Stimulated activated CD4-positive, alpha-beta T cell treated with anti-CD3 and anti-CD28 coated beads, Interleukin-12 subunit alpha, Interleukin-12 subunit beta, amount 100 ng/mL, for 48 hours (primary cell): ENCODE measurements at places on chromosomes 16 and 17.

GRCh38 chr17:57210224-57210553 lies 46.1 kb upstream of the MSI2 start:
- no peak for DNase-seq

DNA sequence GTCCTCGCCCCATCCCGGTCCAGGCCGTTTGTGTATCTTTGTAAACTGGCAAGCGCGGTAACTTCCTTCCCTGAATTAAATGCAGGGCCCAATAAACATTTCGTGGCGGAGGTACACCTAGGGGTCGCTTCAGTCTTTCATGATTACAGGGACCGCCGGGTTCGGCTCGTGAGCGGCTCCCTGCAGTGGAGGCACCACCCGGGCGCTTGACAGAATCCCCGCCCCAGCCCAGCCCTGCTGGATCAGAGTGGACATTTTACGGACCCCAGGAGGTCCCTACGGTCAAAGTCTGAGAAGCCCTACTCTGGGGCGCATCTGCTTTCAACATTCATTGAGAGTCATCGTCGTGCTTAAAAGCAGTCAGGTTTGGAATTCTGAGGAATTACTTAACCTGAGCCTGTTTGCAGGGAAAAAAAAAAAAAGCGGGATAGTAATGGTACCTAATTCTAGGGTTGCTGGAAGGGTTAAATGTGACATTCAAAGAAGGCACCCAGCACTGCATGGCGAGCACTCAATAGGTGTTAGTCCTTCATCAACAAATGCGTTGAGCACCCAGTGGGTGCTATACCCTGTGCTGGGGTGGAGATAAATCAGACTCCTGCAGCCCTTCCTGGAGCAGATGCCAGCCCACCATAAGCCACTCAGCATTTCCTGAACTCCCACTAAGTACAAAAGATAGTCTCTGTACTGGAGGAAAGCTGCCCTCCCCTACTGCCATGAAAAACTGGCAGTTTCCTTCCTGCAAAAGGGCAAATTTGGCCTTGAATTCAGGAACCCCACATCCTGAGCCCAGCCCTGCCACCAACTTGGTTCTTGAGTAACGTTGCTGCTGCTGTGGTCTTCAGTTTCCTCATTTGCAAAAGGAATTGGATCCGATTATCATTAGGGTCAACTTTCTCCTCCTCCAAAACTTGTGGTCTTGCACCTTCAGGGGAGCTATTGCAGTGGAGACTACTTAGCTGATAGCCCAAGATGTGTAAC lies 658 bp upstream of the DUSP3 start:
- DNase-seq: no peak

- DNase-seq: no peak
These were observed 8.9 kb upstream of the KRT19 start for GRCh38 chr17:41536741-41537613.

DNA sequence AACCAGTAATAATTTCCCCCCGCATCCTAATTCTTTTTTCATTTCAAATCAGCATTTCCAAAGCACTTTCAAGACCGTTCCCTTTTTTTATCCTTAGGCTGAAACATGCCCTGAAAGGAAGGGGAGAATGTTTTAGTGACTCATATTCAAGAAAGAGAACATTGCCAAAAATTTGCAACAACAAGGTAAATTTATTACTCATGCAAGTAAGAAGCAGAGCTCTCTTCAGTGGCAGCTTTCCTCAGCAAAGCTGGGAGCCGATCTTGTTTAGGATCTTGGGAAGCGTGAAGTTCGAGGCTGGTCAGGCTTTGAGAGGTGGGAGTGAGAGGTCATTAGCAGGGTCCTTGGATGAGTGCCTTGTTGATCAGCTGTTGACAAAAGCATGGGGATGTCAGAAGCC lies 129.5 kb downstream of the PRKCA start:
- no peak for DNase-seq

DNA sequence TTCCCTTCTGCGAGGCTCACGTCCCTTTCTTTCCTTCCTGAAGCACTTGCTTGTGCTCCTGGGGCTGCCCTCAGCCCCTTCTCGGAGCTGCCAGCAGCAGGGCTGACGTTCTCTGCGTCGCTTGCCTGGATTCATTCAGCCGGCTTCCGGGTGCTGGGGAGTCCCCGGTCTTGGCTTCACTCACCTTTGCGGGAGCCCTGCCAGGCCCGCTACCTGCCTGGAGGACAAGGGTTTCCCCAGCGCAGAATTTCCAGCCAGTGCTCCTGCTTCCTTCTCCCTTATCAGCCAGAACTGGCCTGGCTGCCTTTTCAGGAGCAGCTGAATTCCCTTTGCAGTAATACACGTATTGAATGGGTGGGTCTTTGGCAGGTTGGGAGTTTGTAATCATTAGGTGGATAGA lies 22.1 kb upstream of the IL17C start:
- no peak for DNase-seq

DNA sequence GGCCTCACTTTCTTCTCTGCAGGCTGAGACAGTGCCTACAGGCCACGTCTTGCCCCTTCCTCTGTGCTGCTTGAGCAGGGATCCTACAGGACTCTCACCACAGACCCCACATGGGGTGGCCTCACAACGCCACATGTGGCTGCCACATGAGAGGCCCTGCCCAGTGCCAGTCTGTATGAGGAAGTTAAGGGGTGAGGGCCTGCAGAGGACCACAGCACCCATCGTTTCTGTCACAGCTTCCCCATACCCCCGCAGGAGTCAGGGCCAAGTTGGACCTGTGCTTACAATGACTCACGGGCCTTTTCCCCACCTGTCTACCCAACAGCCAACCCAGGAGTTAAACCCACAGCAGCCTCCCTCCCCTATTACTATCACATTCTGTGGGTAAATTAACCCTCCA lies 2.9 kb upstream of the GSDMB start:
- no peak for DNase-seq

DNA sequence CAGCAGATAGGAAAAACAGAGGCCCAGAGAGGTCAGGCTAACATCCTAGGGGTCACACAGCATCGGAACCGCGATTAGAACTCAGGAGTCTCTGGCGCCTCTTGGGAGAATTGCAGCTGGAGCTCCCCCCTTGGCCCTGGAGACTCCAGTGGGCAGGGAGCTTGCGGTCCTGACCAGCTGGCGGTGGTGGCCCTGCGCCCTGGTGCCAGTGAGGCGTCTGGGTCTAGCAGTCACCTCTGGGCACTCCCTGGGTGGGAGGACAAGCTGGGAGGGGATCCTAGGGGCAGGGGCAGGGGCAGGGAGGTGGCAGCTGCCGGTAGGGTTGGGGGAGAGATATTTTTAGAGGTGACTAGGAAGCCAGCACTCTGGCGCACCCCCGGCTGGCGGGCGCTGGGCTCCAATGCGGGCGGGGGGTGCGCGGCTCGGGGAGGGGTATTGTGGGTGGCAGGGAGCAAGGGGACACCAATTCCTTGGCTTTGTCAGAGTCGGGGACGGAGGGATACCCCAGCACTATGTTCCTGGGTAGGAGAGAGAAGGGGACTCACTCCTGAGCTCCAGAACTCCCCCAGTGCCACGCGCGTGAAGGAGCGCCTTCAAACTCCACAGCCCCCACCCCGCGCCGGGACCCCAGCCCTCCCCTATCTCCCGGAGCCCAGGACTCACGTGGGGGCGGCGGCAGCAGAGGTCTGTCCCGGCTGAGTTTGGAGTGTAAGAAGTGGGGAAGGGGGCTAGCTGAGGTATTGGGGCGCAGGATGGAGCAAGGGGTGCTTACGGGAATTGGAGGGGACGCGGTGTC lies 584 bp downstream of the PHOSPHO1 start:
- no peak for DNase-seq

GRCh38 chr16:64358291-64358690 lies 763.6 kb downstream of the CDH11 start:
- DNase-seq: no peak

DNA sequence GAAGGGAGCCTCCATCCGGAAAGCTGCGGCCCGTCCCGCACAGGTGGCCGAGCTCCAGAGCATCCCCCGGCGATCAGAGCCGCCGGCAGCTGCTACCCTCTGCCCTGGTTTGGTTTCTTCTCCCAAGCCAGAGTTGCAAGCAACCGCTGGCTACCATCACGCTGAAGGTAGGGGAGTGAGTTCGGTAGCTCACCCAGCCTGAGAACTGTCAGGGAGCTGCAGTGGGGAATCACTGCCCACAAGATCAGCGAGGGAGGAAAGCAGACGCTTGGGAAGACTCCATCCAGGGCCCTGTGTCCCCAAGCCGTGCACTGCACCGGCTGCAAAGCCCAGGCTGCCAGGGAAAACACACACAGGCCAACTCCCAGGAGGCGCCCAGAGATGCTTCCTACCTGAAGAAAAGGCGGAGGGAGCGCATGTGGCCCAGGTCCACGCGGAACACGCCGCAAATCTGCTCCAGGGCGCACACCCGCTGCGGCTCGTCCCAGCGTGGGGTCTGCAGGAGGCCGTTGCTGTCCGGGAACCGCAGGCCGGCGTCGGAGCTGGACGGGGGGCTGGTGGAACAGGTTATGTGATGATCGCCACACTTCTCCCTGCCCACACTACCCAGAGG lies 83.3 kb downstream of the TBC1D16 start:
- no peak for DNase-seq

- no peak for DNase-seq
These were observed 50.4 kb downstream of the TIMM22 start for GRCh38 chr17:1047177-1047878.

- no peak for DNase-seq
These were observed 20.6 kb upstream of the COL1A1 start for GRCh38 chr17:50221864-50222545.

DNA sequence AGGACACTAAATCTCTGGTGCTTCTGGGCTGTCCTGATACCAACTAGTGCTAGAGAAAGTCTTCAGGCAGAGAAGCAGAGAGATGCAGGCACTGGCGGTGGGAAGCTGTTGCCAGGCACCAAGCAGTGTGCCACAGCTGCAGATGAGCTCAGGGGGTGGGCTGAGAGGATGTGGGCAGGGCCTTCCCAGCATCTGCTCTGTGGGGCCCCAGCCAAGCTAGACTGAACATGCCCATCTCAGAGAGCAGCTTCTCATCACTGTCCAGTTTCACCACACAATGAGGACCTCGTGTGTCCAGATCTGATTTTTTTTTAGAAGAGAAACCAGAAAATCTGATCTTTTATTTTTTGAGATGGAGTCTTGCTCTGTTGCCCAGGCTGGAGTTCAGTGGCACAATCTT lies 17.1 kb downstream of the PSKH1 start:
- DNase-seq: no peak

DNA sequence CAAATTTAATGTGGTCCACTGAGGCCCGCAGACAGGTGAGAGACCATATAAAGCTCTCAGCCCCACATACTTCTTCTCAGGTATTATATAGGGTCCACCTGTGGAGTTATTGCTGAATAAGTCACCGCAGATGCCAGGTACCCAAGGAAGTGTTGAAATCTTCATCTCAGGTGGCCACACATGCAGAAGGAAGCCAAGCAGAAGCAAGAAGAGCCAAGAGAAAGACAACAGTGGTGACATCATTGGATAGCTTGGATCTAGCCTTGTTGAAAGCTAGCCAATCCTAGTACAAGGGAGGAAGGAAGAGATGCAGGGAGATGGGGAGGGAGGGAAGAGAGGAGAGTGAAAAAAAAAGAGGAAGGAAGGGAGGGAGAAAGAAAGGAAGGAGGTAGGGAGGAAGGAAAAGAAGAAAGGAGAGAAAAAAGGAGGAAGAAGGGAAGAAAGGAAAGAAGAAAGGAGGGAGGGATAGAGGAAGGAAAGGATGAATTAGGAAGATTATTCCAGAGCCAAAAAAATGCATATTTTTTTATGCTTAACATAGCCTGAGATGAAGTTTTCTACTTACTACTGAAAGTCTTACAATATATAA lies 12.5 kb downstream of the ADAMTS18 start:
- no peak for DNase-seq

DNA sequence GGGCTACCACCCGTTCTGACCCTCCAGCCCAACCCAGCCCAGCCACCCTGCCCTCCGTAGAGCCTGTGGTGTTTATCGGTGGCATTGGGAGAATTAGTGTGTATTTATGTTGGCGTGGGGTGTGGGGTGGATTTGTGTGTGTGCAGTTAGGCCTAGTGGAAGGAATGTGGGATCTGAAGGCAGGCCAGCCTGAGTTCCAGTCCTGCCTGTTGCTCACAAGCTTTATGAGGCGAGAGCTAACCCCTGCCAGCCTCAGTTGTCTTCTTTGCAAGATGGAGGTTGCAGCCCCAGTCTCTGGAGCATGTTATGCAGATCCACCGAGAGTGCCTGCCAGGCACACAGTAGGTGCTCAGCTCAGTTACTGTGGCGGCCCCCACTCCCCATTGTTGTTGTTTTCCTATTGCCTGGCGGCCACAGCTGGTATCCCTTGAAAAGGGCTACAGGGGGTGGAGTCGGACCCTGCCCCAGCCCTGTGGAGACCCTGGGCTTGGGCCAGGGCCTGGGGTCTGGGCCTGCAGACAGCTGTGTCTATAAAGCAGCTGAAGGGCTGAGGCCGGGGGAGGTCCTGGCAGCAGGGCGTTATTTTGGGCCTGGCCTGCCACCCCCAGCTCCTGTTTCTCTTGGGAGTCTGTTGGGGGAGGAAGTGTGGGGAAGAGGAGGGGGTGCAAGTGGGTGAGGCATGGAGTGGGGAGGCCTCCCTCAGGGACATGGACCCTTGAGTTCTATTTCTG lies 5.1 kb downstream of the ERBB2 start:
- DNase-seq: no peak

- DNase-seq: no peak
These were observed 7.4 kb upstream of the EEF2K start for GRCh38 chr16:22198547-22199293.

DNA sequence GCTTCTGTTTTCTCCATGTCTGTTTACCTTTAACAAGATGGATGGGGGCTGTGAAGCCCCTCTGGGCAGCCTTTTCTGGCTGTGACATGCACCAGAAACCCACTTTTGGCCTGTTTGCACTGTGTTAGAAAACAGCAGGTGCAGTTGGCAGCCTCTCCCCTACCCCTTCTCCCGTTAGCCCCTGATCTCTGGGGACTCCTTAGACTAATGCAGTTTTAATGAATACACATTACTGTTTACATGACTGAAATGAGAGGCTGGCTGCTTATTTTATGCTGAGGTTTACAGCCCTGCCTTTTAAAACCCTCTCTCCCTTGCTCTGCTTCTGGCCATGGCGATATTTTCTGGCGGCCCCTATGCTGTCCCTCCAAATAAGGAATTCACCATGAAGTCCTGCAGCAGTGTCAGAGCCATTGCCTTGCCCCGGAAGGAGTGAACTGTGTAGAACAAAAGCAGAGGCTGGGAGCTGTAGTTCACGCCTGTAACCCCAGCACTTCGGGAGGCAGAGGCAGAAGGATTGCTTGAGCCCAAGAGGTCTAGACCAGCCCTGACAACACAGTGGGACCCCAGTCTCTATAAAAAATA lies 79.3 kb downstream of the PRKCB start:
- no peak for DNase-seq
